ENCODE measurements at places on chromosomes 6 and 20. TPM values are rescaled to one million over a fixed set of nuclear protein-coding genes. Genes with fewer than 3 reads are reported as not detected.

The FOXC1 gene
- total RNA-seq: 13.8 TPM

The PROCR gene
- 561 TPM for total RNA-seq

The HNF4A gene
- total RNA-seq: not detected

The DNAH8 gene
- total RNA-seq: 0.04 TPM

The LTB gene
- 2.2 TPM for total RNA-seq
